C1 segment of cervical spinal cord (tissue), 14 donors: ENCODE measurements at places on chromosomes 16 and 17.

DNA sequence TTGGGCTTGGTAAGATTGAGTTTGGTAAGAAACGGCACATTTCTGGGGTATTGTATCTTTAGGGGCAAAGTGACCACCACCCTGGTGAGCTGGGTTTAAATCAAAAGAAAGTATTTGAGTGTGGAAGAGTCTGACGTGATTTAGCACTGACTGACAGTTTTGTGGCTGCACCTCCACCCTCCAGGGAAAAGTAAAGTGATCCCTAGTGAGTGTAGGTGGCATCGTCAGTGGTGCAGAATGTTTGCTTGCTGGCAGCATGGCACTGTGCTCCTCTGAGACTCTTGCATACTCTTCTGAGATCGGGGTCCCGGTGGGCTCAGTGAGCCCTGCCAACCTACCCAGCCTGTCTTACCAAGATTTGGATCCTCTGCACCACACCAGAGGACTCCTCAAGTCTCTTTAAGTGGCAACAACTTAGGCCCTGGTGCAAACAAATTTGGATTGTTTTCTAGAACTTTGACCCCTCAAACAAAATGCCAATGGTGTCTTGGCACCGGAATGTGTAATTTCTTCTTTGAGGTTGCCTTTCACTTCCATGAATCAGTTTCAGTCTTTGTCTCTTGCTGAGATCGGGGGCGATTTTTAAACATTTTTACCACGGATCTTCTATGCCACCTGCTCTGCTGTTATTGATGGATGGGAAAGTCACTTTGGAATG, 2.8 kb downstream of the PRKCB start:
- DNase-seq, result no peak

- DNase-seq, result no peak
Measured at GRCh38 chr17:32631341-32632096, 144.7 kb downstream of the CDK5R1 start.

DNA sequence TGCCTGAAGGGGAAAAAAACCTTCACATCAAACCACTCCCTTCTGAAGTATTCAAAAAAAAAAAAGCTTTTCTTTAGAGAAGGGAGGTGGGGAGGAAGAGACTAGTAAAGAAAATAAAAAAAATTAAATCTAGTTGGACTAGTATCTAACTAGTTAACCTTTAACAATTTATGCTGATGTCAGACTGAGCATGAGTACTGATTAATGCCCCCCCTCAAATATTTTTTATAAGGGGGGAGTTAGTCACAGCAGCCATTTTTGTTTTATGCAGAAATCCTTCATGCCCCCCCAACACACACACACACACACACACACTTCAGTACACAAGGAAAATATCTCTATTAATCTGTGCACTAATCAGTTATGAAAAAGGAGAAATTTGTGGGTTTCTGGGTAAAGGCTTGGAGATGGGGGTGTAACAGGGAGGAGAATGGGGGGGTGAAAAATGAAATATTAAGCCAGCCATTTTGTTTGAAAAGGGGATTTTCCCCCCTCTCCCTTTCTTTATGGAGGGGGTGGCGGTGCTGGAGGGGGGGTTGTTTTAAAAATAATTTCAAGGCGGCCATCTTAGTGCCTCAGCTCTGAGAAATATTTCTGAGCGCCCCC, 4.7 kb upstream of the CHD3 start:
- no peak for DNase-seq

DNA sequence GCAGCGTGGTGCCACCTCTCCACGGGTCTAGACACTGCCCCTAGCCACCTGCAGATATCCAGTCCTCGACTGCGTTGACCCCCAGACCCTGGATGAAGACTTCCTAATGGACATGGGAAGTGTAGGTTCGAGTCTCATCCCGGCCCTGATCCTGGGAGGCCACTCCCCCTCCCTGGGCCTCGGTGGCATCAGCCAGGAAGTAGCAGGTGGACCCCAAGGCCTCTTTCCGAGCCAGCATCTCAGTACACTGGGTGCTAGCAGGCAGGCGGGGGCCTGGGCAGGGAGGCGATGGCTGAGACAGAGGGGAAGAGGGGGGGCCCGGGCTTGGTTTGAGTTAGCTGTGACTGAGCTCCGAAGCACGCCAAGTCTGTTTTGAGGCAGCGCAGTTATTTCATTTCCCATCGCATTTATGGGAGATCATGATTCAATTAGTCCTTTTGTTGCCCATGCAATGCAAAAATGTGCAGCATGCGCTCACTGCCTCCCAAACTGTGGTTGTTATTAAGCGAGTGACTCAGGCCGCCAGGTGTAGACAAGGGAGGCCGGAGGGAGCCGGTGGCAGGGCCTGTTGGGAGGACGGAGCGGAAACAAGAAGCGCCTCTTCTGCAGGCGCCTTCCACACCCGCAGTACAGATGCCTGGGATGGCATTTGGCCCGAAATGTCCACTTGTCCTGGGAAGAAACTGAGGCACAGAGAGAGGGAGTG, 25.3 kb upstream of the ZNF469 start:
- no peak for DNase-seq

GRCh38 chr16:66961914-66962313, 848 bp downstream of the CES3 start:
- DNase-seq, result no peak

DNA sequence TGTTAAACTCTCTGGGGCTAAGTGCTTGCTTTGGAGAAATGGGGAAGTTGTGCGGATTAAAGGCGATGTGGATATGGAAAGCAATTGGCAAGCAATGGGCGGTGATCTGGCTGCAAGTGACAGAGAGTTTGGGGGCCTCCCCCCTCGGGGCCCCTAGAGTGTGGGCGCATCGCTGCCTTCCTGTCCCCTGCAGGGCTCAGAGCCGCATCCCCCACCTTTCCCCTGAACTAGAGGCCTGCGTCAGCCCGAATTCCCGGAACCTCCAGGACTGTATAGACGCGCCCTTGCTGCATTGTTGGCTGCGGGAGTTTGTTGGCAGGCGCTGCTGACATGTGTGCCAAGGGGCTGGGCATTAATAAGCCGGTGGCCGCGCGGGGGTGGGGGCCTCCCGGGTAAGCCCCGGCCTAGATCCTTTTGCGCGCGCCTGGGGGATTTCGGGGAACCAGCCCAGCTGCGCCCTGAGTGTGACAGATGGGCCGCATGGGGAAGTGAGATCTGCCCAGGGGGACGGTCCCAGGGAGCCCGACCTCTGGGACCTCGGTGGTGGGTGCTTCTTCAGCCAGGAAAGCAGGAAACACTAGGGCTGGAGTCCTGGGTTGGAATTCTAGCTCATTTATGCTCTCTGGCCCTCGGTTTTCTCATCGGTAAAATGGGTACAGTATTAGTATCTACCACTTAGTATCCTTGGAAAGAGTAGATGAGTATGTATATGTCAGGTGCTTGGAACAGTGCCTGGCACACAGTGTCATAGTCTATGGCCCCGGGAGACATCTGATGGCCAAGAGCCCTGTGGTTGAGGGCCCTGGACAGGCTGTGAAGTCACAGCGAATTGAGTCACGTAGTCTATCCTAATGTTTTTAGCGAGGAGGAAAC, 1.0 kb downstream of the EEF2K start:
- peak; percentile 37 for DNase-seq

DNA sequence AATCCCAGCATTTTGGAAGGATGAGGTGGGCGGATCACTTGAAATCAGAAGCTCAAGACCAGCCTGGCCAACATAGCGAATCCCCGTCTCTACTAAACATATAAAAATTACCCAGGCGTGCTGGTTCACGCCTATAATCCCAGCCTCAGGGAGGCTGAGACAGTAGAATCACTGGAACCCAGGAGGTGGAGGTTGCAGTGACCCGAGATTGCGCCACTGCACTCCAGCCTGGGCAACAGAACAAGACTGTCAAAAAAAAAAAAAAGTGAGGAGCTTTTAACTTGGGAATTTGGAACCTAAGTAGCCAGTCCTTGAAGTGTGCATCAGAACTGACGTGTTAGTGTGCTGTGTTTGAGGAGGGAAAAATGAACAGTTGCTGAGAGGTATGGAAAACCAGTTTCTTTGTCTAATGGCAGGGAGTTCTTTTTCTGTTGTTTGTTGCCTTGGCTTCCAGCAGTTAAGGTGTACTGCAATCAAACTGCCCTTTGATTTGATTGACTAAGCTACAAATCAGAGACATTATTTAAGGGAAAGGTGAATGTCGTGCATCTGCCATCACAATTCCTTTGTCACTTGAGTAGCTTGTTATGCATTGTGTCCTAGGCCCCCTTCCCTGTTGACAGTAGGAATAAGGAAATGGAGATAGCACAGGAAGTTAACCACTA, 8.6 kb upstream of the DUSP14 start:
- no peak for DNase-seq

GRCh38 chr17:68013385-68013784, 17.1 kb upstream of the C17orf58 start:
- DNase-seq, result no peak

GRCh38 chr17:73191443-73192205, 1.2 kb upstream of the COG1 start:
- peak; percentile 19 for DNase-seq

- no peak for DNase-seq
Measured at GRCh38 chr16:54488729-54489128, 202.1 kb upstream of the IRX3 start.

DNA sequence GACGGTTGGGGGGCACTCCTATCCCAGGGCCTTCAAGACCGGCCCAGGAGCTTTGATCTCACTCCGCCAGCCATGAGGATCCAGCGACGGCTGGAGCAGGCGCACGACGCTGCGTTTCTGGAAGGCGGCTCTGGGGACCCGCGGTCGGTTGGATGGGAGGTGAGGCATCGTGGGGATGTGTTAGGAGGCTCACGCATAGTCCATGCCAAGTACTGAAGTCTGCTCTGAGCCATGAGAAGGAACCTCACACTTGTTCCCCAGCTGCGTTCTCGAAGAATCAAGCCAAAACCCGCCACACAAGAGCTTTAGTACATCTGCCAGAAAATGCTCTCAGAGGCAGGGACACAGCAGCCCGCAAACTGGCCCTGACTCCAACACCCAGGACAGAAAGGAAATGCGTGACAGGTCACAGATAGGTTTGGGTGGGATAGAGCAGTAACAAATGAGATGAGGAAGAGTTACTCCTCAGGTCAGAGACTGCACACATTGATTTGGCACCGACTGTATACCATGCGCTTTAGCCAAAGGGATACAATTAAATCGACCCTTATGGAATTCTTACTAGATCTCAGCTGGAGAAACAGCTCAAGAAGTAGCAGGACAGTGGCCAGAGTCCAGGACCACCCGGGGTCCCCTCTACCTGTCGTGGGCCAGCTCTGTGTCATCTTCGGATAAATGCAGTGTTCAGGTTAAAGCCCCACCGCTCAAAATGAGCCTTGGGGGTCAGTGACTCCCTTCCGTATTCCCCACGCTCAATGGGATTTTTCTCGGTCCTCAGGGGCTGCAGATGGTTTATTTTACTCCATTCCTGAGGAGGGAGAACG, 6.7 kb upstream of the GSG1L start:
- no peak for DNase-seq

DNA sequence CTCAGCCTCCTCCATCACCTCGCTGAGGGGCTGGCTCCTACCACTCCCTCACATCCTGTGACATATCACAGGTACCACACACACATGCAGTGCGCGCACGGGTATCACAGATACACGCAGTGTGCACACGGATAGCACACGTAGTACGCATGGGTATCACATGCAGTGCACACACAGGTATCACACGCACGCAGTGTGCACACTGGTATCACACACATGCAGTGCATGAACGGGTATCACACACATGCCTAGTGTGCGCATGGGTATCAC, 30.1 kb downstream of the ACSF3 start:
- no peak for DNase-seq

DNA sequence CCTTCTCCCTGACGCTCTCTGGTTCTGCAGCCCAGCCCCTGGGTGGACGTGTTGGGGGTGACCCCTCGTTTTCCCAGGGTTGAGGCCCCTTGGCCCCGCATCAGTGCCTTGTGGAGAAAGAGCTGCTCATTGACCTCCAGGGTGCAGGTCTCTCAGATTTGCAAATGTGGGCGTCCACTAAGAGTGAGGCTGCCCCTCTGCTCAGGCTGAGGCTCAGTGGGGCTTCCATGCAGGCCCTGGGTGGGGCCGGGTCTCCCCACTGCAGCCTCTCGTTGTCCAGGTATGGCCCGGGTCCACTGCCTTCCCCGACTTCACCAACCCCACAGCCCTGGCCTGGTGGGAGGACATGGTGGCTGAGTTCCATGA, 9.0 kb downstream of the GAA start:
- DNase-seq, result no peak

DNA sequence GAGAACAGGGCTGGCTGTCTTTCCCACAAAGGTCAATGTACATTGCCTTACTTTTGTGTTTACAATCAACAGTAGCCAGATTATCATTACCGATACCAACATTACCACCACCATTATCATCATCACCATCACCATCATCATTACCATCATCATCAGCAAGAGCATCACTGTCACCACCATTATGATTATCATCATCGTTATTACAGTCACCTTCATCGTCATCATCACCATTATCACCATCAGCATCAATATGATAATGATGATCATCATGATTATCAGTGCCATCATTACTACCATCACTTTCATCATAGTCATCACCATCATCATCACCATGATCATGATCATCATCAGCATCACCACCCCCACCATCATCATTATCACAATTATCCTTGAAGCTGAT, 43.3 kb upstream of the RBFOX1 start:
- DNase-seq, result no peak

DNA sequence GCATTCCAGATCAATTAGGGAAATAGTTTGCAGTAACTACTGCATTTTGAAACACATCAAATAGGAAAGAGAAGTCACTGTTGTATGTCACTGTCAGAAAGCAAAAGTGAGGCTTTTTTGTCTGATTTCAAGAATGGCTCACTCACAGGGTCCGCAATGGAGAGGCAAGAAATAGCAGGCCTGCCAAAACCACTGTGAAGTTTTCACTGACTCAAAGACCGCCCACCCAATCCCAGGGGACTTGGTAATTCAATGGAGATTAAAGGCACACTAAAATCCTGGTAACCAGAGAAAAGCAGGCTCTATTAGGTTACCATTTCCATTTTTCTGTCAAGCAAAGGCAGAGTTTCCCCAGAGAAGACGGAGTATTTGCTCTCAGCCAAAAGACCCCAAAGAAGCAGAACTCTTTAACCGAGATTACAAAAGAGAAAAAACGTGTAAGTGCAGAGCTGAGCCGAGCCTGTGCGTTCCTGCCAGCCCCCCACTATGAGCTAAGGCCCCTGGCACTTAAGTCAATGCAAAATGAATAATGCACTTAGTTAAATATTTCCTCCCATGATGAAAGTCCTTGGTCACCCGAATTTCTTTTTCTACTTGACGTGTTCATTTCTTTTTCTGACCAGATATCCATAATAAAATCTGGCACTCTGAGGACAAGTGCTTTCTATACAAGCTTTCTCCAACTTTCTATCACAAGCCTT, 57.0 kb downstream of the FOXL1 start:
- no peak for DNase-seq

- DNase-seq, result no peak
Measured at GRCh38 chr17:76088868-76089576, 10.0 kb downstream of the ZACN start.
